Nephron progenitor cell (in vitro differentiated cells): ENCODE measurements at places on chromosomes 3 and 15.

DNA sequence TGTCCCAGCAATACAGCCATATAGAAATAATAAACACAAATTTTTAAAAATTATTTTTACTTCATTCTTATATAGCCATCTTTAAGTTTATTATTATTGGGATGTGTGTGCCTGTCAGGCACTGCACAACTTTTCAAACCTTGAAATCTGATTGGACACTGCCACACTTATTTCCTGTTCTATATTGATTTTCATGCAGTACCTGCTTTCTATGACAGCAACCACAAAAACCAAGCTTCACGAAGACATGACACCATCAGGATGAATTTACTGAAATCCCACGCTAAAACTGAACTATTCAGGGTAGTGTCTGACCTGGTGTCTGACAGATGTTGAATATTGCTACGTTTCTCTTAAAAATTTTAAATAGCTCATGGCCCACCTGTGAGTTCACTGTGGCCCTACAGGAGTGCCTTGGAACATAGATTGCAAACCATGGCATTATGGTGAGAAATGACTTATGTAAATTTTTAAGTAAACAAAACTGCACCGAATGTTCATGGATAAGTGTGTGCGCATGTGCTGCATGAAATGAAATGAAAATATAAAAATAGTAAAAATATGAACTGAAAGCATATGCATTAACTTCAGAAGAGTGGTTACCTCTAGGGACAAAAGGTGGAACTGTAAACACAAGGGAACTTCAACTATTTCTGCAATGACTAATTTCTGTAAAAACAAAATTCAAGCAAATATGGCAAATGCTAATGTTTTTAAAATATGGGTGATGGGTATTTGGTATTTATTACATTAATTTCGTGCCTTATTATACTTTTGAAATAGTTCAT lies 152.3 kb downstream of the ZBTB20 start:
- no peak for DNase-seq

- DNase-seq, result no peak
Measured at GRCh38 chr3:30315447-30315846, 291.0 kb upstream of the TGFBR2 start.

DNA sequence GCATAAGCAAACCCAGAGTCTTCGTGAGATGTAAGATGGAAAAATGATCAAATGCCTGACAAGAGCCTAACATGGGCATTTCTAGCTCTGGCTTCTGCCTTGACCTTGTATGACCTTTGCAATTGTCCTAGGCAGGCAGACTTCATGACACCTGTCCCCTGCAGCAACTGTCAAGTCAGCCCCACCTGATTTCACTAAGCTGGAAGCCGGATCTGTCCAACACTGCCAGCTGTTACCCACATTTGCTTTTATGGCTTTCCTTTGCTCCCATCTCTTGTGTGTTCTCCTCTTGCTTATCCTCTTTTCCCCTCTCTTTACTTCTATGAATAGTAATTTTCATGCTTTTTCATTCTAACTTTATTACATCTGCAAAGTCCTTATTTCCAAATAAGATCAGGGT lies 48.5 kb upstream of the TNIK start:
- DNase-seq, result no peak

DNA sequence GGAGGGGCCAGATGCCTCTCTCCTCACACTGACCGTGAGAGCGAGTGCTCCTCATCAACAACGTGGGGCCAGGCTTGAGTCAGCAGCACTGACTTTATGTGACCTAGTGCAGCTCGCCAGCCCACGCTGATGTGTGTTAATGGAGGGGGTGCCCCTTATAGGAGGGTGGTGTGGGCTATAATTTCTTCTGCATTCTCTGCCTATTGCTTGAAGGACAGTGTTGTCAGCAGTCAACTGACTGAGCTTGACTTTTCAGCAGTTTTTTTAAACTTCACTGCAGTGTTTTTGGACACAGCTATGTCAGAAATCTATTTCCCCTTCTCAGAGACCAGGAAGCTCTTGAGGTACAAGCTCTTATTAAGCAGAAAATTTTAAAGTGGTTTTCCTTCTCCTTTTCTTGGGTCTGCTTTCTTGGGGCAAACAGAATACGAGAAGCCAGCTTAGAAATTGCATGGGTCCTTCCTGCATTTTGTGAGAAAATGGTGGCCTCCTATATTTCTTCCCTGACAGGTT lies 304.8 kb upstream of the CTDSPL start:
- DNase-seq, result no peak

DNA sequence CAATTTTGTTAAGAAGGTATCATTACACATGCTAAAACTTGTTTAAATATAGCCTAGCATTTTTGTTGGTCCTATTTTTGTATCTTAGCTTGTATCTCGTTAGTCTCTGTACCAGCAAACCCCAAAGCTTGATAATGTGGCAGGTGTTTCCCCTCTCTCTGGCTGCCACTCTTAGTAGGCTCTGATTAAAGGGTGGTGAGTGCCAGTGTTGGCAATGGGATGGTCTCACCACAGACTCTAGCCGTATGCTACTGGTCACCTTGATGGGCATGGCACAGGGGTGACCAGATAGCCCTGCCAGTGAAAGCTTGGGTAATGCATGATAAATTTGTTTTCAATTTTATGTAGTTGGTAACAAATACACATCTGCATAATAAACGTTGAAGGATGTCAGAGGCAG lies 188.3 kb downstream of the CFAP20DC start:
- no peak for DNase-seq

DNA sequence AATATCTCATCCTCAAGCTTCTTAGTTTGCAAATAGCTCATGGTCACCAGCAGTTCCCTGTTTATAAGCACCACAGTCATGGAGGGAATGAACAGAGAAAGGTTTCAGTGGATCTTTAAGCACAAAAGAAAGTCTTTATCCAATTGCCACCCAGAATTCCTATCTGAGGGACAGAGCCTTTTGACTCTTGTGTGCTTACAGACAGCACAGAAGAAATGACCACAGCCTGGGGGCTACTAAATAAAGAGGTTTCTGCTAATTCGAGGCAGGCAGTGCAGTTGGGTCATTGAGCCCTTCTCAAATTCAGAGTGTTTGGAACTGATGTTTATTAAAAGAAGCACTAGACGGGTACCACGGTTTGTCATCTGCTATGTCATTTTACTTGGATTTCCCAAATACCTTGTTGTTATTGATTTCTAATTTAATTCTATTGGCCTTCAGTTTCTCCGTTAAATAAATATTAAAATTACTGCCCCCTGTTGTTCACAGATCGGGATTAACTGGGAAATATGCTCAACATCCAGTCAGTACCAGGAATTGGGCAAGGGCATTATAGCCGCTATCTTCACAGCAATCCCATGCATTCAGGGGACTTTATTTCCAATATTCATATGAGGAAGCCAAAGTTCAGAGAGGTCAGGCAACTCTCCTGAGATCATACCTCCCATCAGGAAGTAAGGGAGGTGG lies 3.6 kb downstream of the PRICKLE2 start:
- no peak for DNase-seq

- no peak for DNase-seq
Measured at GRCh38 chr3:25462495-25462894, 34.4 kb downstream of the RARB start.

GRCh38 chr3:170751083-170751898 lies 118.7 kb downstream of the RPL22L1 start:
- DNase-seq, result no peak

GRCh38 chr3:56591262-56591661 lies 34.3 kb downstream of the CCDC66 start:
- no peak for DNase-seq

DNA sequence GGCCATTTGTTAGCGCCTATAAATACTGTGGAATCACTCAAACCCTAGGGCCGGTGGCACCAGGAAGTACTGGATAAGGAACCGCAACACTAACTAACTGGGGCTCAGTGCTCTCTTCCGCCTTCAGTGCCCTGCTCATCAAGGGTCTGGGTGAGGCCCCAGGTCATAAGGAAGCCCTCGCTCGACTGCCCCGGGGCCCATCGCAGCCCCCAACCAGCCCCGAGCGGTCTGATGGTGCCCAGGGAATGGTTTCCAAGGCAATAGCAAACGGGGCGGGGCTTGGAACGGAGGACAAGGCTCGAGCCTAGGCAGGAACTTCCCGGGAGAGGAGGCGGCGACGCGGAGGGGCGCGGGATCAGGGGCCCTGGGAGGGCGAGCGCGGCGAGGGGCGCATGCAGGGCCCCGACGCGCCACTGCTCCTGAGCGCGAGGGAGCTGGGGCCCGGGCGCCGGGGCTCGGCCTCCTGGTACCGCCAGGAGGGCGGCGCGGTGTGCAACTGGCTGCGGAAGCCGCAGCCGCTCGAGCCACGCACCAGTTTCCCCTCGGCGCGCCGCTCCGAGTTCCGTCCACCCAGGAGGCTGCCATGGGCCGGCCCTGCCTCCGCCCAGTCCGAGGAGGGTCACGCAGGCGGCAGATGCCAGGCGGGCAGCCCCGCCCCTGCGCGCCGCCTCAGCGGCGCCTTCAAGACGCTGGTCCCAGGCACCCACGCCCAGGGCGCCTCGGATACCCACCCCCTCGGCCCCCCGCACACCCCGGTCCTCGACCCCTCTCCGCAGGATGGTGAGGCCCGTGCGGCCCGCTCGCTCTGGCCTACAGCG lies at the start of gene TTLL3:
TTLL3 (plus strand) TSS at position 648 of the 818 bp plus-strand sequence. CDS start 400 bp downstream, outside the sequence.
- DNase-seq, result peak; percentile 86

DNA sequence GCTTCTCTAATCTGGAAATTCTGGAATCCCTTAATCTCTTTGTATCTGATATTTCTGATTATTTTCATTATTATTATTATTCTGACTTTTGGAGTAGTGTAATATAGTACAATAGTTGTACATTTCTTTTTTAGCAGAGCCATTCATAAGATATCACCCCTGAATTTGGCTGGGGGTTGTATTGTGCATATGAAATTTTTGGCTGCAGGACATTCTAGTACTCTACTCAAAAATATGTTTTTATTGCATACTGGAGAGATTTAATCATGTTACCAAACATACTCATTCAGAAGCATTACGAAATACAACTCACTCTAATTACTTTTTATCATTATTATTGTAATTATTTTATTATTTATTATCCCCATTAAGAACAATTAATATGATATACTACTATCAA lies 589.7 kb upstream of the KCNMB2 start:
- no peak for DNase-seq

DNA sequence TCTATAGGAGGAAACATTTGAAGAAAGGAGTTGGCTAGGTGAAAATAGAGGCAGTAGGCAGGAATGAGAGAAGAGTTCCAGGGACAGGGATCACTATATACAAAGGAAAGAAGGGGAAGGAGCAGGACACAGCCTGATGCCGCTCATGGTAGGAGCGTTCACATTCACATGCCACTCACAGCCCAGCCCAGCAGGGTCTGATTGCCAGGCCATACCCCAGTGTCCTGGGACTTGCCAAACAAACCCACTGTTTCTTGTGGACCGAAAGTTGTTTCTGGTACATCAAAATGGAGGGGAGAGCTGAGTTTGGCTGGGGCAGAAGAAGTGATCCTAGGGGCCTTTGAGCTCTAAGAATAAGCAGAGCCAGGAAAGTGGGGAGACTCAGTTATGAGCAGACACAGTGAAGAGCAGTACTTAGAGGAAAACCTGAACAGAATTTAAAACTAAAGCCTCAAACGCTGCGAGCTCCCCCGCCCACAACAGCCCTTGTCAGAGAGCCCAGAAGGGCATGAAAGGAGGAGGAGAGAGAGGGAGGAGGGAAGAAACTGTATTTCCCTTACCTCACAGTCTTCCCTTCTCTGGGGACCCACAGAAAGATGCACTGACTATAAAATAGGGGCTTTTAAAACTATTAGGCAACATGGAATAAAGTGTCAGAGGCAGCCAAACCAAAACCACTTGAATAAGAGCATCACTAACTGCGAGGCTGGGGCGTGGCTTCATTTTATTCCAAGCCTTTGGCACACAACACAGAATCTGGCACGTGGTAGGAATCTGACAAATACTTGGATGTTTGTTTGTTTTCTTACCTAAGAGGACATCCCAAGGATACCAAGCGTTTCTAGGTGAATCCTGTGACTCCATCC lies 129.0 kb downstream of the RPL22L1 start:
- no peak for DNase-seq

- no peak for DNase-seq
Measured at GRCh38 chr3:174957081-174957480, 97.9 kb downstream of the NAALADL2 start.

DNA sequence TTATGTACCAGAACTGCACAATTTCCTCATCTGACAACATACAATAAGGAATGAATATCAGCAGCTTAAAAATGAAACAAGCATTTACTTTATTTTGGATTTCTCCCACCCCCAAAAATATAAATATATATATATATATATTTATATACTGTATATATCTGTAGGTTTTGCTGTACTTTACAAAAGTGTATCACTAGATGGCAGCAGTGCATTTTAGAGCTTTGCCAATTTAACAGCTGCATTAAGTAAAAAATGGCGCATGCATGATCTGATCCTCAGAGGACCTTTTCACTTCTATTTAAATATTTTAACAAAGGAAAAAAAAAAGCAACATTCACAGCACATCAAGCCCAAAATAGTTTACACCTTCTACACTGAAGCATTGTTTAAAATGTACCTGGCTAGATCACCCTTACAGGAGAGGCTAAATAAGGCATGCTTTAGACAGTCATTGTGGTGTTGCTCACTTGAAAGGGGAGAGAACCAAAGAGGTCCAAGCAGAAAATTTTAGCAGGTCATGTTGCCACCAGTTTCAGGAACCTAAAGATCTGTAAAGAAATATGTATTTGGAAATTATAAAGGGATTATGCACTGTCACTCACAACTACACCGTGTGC lies 72.6 kb downstream of the NPTN start:
- no peak for DNase-seq

DNA sequence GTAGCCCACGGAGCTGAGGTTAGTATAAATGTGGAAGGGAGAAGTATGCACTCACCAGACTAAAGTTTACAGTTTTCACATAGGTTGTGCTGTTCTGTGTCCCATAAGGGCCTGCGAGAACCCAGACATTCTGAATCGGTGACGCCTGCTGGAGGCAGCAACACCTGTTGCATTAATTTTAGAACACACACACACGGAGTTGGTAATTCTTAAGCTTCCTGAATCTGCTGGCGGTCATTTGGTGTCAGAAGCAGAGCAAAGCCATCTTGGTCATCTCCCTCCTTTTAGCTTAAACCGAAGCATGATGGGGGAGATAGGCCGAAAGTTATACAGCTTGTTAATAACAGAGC lies 41.1 kb upstream of the AP3B2 start:
- no peak for DNase-seq

GRCh38 chr3:165918657-165918979 lies 81.4 kb upstream of the BCHE start:
- no peak for DNase-seq

DNA sequence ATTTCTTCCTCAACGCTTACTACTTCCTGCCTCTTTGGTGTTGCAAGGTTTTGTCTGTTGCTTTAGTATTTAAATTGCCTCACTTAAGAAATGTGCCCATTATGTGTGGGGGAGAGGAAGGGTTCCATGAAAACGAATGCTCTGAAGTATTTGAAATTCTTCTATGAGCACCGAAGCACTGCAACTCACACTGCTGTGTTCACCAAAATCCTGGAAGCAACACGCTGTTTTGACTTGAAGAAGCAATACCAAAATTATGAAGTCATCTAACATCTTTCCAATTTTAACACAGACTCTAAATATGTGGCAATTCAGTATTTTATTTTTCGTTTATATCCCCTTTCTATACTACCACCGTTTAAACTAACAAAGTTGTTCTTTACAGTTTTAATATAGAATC lies 101.5 kb downstream of the RBMS3 start:
- DNase-seq, result no peak
